CD4-positive, alpha-beta T cell treated with Interleukin-4 for 4 hours (primary cell): ENCODE measurements at places on chromosomes 7 and 10.

DNA sequence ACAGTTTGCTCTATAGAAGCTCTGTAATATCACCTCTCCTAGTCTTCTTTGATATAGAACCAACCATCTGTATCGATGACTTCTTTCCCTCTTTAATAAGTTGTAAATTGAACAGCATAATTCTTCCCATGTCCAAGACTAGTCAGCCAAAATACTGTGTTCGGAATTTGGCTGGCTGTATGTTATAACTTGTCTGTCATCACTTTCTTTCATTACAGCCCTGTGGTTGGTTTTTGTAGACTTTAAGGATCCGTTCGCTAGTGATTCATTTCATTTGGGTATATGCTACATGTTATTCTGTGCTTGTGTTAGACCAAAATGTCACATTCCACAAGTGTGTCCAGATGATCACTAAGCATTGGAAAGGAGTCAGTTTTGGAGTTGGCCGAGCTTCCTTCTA, 155.4 kb upstream of the ITGB1 start:
- no peak for DNase-seq

- no peak for DNase-seq
These were observed 36.6 kb downstream of the PRKAG2 start for GRCh38 chr7:151840088-151840910.

GRCh38 chr7:35866186-35866585, 65.3 kb downstream of the SEPTIN7 start:
- no peak for DNase-seq

- no peak for DNase-seq
These were observed 17.9 kb downstream of the NHLRC2 start for GRCh38 chr10:113872139-113873030.

DNA sequence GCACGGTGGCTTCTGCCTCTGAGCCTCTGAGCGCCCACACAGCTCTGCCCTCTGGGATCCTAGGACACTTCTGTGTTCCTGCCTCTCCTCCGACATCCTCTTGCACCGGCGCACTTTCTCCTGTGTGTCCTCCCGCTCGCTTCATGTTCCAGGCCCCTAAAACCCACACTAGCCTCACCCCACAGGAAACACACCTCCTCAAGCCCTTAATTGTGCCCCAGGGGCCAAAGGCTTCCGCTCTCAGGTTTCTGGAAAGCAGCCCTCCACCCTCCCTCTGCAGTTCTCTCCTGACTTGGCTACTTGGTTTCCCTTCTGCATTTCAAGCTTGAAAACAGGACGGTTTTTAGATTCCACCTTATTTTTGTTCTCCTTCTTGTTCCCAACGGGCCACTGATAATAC, 7.3 kb downstream of the GFRA1 start:
- no peak for DNase-seq
